NCI-H1092 treated with DMSO at 0.1 percent for 48 hours (cell line): ENCODE measurements at places on chromosomes 1 and 21.

- DNase-seq: peak; percentile 24
Measured at GRCh38 chr1:224175617-224176016, 7.4 kb upstream of the DEGS1 start.

DNA sequence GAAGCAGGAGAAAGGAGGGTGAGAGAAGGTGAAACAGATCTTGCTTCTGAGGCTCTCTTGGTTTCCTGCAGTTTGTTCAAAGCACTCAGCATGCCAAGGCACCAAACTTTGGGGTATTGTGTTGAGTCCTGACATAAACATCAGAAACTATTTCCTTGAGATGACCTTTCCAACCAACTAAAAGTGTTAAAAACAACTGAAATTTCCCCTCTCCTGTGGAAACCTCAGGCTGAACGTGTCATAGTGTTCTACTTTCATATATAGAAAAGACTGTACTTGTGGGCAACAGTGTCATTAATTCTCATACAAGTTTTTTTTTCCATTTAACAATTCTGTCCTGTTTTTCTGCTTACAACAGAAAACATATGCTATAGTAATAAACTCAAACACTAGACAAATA, 6.3 kb upstream of the LYST start:
- no peak for DNase-seq

GRCh38 chr1:94012708-94013366, 103.6 kb upstream of the GCLM start:
- DNase-seq: no peak

- DNase-seq: no peak
Measured at GRCh38 chr1:247291833-247292561, 36.1 kb downstream of the VN1R5 start.

DNA sequence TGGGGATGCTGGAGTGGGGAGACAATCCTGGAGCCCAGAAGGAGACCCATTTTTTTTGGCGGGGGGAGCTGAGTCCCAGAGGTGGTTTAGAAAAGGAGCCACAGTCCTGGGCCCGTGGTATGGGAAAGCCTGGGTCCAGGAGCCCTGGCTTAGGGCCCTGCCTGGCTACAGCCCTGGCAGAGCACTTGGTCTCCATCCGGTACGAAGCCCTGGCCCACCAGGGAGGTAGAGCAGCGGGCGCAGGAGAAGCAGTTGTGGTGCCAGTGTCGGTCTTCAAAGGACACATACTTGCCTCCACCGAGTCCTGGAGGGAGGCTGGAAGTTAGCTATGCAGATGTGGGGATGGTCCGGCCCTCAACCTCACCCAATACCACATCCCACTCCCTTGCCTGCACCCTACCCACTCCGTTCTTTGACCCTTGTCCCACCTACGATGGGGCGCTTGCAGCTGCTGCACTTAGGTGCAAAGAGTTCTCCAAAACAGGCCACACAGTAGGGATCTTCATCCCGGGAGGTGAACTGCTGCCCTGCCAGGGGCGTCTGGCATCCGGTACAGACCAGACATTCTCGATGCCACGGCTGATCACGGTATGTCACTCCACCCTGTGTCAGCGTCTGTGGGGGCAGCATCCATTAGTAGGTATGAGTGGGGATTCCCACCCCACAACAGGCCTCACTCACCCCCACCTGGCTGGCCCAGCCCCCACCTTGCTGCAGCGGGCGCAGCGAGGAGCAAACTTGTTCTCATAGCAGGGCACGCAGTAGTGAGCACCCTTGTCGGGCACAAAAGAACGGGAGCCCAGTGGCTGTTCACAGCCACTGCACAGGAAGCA, 7.7 kb upstream of the SF3A3 start:
- DNase-seq: no peak

DNA sequence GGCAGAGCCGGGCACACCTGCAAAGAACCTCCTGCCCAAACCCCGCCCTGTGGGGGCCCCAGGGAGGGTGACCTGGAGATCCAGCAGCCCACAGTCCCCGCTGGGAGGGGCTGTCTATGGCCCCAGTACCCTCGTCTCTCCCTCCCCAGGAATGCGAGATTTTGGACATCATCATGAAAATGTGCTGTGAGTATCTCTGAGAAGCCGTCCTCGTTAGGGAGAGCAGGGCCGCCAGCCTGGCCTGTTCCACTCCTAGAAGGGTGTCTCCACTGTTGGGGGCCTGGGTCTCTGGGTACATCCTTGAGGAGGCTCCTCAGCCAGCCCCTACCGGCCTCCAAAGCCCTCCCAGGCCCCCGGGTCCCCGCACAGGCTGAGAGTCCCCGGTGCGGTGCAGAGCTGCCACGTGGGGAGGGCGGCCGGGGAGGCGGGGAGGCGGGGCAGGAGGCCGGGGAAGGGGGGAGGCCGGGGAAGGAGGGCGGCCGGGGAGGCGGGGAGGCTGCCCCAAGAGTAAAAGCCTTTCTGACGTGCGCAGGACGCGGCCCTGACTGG, 18.7 kb downstream of the COL6A1 start:
- DNase-seq: no peak

DNA sequence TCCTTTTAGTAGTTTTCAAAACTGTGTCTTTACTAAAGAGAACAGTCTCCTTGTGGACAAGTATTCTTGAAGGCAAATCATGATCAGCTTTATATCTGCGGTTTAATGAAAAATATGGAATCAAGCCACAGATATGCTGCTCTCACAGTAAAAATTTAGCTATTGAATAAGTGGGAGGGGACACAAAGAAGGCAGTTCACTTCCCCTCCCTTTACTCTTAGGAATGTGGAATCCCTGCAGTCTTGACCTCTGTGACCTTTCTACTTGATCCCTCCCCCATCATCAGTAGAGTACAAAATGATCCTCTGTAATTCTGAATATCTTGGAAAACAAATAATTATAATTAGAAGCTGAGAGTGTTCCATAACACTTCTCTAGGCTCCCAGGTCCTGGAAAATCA, 136.7 kb upstream of the HOOK1 start:
- no peak for DNase-seq

- DNase-seq: peak; percentile 30
Measured at GRCh38 chr1:228009828-228010775, 3.3 kb downstream of the WNT3A start.

GRCh38 chr1:21703318-21703963, 34.3 kb upstream of the RAP1GAP start:
- peak; percentile 29 for DNase-seq

- DNase-seq: no peak
Measured at GRCh38 chr1:211639475-211640300, 35.7 kb downstream of the NEK2 start.

DNA sequence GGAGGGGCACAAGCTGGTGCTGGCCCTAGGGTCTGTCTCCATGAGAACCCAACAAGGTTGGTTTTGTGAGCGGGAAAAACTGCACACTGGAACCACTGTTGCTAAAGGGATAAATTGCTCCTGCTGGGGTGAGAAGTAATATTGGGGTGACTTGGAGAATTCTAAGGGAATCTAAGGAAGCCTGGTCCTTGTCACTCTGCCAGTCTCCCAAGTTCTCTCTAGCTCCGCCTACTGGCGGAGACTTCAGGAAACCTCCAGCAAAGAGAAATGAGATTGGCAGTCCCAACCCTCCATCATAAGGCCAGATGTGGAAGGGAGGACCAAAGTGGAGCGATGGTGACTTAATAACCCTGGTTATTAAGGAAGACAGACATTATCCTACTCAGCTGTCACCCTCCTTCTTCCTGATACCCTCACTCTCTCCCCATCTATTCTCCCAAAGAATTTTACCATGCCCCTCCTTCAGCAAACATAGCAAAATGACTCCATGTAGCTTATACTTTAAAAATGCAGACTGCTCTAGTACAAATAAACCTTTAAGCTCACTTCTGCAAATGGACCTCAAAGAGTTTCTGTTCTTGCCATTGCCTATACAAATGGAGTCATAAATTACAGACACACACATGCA, 2.7 kb downstream of the LCE1F start:
- no peak for DNase-seq

GRCh38 chr1:201881617-201882016, 7.1 kb upstream of the SHISA4 start:
- no peak for DNase-seq

DNA sequence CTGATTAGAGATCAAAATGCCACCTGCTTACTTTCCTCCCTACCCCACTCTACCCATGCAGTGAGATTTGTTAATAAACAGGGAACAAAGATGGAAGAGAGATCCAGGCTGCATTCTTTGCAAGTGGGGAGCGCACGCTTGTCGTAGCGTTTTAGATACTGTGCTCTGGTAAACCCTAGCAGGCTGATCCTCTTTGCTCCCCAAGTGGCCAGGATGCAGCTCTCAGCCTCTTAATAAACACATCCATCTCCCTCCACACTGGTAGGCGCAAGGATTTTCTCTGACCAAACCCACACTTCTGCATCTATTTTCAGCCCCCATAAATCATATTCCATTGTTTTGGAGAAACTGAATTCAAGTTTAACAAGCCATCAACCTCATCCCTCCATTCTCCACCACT, 2.9 kb downstream of the PGBD5 start:
- DNase-seq: peak; percentile 18

DNA sequence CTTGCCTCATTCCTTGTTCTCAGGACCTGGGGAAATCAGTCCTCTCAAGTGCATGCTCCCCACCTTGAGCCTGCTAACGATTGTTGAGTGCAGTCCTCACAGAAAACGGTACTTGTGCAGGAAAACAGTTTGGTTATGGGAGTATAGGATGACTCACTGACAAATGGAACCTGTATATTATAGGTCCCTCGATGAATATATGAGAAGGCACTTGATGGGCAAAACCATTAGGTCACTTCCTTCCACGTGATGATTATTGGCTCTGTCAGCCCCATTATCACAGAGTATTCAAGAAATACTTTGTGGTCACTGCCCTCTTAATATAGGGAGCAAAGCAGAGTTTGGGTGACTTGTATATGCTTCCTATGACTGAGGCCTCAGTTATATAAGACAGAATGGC, 6.2 kb downstream of the CCDC17 start:
- no peak for DNase-seq

DNA sequence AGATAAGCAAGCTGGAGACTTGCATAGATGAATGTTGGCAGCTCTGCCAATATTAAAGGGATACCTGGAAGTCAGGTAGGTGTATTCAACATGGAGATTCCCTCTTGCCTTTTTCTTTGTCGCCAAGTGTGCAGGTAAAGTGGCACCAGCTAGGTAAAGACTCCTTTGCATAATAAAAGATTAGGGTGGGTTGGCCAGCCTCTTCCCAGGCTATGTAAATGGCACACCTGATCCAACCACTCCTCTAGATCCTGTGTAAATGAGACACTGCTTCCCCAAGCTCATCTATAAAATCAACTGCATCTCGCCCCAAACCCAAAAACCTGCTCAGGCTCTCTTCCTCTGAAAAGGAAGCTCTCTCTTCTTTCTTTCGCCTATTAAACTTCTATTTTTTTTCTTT, 100.8 kb upstream of the DSCAM start:
- DNase-seq: no peak

DNA sequence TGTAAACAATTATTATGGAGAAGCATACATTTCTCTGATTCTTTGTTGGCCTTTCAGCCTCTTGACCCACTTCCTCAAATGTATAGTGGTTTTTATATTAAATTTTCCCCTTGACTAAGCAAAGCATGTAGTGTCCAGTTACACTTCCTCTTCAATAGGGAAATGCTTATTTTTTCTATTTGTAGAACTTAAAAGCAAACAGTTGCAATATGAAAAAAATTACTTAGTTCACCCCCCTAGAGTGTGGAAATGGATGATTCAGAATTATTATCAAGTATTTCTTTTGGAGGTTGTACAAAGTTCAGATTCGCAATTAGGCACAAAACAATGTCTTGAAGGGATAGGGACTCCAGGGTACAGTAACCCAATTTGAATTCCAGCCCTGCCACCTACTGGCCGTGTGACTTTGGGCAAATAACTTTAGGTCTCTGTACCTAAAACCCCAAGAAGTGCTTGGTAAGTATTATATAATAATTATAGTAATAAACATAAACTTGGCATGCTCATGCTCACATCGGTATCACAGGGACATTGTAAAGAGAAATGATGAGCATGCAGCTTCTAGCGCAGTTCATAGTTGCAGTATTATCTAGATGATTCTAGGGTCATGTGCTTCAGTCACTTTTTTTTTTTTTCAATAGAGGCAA, 28.6 kb upstream of the IFNGR2 start:
- peak; percentile 27 for DNase-seq

GRCh38 chr1:225816643-225817538, 7.0 kb downstream of the EPHX1 start:
- peak; percentile 39 for DNase-seq

GRCh38 chr1:93453911-93454310, 6.0 kb downstream of the FNBP1L start:
- DNase-seq: no peak

GRCh38 chr1:212754680-212755079, 36.9 kb downstream of the NSL1 start:
- DNase-seq: no peak

- DNase-seq: no peak
Measured at GRCh38 chr1:156493154-156493631, 7.4 kb downstream of the MEF2D start.

DNA sequence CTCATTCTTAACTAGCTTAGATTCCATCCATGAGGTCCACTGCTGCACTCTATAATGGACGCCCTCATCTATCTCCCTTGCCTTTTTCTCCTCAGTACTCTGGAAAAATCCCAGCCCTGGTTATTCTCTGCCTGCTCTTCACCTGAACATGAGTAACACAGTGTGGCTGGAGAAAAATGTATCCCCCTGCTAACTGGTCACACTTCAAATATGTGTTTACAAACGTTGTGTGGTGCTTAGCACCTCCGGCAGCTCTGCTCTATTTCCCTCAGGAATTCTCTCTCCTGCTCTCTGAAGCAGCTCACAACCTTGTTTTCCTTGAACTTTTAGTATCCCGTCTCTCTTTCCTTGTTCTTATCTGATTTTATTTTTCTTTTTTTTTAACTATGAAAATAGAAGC, 4.1 kb downstream of the SCCPDH start:
- DNase-seq: no peak

GRCh38 chr1:117389284-117389683, 22.0 kb downstream of the MAN1A2 start:
- DNase-seq: no peak

DNA sequence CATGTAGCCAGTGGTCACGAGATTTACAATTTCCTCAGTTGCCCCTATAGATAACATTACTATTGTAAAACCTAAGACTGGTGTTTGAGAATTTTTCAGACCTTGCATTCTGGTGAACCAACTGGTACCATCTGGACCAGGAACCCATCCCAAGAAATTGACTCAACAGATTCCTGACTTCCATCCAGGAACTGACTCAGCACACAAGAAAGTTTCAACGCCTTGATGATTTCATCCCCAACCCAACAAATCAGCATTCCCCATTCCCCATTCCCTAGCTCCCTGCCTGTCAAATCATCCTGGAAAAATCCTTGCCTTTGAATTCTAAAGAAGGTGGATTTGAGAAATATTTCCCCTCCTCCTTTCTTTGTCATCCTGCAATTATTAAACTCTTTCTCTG, 529.8 kb upstream of the PRMT6 start:
- DNase-seq: no peak

DNA sequence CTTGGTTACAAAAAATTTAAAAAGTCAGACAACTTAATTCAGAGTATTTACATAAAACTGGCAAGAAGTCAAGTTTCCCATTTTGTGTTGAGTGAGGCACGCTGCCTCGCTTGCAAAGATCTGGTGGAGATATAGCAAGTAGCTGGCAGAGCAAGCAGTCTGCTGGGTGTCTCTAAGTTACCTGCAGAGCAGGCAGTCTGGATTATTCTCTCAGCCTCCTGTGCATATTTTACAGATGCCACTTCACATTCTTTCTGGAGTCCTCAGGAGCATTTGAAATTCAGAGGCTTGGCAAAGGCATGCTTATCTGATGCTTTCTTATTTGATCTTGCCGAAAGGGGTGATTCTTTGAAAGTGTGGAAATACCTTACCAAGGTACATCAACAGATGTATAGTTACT, 640.4 kb upstream of the ADGRL4 start:
- no peak for DNase-seq

GRCh38 chr1:11214698-11215380, 25.7 kb downstream of the ANGPTL7 start:
- no peak for DNase-seq
